Ascending aorta (tissue), 2 donors: ENCODE measurements at places on chromosomes 3 and 15.

DNA sequence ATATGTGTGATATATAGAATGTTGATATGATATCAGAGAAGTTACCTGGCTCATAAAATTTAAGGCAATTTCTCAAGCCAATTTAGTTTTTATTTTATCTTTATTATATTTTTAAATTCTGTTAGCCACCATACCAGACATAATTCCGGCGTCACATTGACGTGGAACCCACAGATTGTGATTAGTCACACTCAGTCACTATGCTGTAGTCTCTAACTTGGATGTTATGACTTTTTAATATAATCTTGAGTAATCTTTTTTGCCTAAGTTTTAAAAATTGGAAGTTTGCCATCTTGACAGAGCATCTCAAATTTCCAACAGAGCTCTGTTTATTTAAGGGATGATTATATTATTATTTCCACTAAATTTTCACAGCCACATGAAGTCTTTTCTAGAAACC is 9.7 kb upstream of the DCLK3 start:
- no peak for DNase-seq

DNA sequence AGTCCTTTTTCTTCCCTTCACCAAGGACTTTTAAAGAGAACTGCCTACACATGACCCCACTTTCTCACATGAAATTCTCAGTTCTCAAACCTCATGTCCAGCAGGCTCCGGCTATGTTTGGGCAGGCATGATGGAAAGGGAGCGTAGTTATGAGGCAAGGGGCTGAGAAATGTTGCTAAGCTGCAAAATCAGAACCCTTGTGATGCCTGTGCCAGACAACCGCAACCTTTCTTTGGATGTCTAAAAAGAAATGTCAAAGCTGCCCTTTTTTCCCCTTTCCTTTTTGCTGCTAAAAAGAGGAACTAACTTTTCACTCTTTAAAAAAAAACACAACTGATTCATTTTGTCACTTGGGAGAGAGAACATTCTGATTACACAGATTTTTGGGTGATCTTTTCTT is 19.2 kb downstream of the GNB4 start:
- DNase-seq, result no peak

DNA sequence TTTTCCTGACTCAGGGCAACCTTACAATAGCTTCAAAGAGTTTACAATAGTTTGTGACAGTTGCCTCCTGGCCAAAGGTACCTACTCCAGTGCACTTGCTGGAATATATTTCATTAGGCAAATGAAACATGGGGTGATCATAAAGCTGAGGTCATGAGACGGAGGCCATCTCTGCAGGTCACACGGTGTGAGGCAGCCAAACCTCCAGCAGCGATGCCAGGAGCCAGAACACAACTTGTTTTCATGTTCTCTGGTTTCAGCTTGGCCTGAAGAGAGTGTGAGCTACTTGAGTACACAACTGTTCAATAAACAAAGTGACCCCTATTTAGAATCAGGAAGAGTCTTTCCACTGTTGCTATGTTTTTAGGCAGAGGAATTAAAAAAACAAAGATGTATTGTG is 42.7 kb upstream of the PYGO1 start:
- DNase-seq, result no peak

DNA sequence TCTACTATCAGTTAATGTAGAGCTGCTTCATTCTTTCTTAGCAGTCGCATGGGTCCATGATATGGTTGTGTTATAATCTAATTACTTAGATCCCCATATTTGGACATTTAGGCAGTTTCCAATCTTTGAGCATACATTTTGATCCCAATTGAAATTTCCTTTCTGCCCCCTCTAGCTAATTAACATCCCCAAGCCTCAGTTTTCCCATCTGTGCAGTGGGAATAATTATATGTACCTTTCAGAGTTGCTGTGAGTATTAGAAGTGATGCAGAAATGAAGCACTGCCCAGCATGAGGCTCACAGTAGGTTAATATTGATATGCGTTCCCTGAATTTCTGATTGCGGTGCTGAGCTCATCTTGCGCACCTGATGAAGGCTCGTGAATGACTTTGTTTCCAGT is 21.8 kb downstream of the SPSB4 start:
- no peak for DNase-seq

DNA sequence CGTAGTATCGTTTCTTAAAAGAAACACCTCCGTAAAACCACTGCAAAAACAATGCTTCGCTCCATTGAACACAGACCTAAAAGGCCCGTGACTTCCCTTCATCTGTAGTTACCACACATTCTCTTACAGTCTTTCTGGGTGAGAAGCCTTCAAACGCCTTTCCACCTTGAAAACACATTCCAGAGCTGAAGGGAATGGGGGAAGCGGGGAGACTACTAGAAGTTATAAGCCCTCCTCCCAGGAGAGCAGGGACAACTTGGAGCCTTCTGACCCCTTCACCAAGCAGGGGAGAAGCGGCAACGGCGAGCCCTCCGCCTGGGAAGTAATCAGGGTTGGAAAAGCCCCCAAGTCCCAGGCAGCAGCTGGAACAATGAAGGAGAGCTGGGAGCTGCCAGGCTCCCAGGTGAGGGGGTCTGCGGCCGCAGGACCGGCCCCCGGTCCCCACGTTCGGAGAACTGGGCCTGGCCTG is 461 bp downstream of the SECISBP2L start:
- no peak for DNase-seq

- peak; percentile 5 for DNase-seq
Observed at GRCh38 chr15:25175033-25175788, 220.4 kb downstream of the SNRPN start.

GRCh38 chr3:139585820-139586219 is 46.3 kb upstream of the RBP1 start:
- no peak for DNase-seq

GRCh38 chr3:173943264-173943663 is 545.7 kb downstream of the NLGN1 start:
- no peak for DNase-seq

GRCh38 chr3:125386811-125387210 is 11.7 kb upstream of the ZNF148 start:
- DNase-seq, result no peak

GRCh38 chr3:28326458-28326926 is 22.0 kb upstream of the ZCWPW2 start:
- no peak for DNase-seq

DNA sequence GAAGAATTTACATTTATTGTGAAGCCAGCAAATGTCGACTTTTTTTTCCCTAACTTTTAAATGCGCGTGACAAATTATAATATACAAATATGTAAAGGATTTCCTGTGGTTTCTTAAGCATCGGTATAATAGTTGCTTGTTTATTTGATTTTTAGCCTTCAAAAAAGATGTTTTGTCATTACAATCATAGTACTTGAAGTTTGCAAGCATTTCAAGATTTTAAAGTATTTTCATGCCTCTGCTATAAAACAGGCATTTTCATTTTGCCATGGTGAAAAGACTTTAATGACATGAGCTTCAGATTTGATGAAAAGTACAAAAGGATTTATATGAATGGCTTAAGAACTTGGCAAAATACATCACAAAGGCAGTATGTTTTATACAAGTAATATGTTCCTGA is 9.4 kb upstream of the P2RY12 start:
- no peak for DNase-seq

GRCh38 chr3:186693843-186694242 is 23.3 kb upstream of the KNG1 start:
- no peak for DNase-seq

DNA sequence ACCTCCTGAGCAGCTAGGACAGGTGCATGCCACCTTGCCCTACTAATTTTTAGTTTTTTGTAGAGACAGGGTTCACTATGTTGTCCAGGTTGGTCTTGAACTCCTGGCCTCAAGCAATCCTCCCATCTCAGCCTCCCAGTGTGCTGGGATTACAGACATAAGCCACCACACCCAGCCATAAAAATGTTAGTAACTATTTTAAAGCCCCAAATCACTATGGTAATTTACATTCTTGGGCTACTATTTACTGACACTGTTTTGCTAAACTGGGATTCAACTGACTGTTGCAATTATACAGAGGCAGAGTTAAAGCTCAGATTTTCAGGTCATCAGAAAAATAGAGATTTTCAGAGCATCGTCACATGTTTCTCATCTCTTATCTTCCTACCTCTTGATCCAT is 258.6 kb downstream of the FEZF2 start:
- DNase-seq, result no peak

GRCh38 chr3:190224863-190225692 is 97.2 kb downstream of the CLDN1 start:
- DNase-seq, result no peak

- no peak for DNase-seq
Observed at GRCh38 chr3:22939349-22939748, 263.8 kb upstream of the UBE2E2 start.

- DNase-seq, result no peak
Observed at GRCh38 chr3:166279636-166280035, 442.4 kb upstream of the BCHE start.

DNA sequence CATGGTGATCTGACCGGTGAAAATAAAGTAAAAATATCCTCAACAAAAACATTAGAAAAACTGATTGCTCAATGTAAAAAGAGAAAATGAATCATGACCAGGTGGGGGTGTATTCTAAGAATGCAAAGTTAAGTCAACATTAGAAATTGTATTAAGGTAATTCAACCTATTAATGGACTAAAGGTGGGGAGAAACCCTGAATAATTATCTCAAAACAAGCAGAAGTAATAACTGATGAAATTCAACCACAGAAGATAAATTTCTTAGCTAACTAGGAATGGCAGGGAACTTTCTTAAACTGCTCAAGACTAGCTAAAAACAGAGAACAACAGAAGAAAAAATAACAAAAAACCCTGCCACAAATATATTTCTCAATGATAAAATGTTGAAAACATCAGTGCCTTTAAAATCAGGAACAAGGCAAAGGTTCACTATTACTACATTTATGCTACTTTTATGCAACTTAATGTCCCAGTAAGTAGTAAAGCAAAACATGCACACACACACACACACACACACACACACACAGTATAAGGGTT is 204.4 kb upstream of the THBS1 start:
- DNase-seq, result no peak

DNA sequence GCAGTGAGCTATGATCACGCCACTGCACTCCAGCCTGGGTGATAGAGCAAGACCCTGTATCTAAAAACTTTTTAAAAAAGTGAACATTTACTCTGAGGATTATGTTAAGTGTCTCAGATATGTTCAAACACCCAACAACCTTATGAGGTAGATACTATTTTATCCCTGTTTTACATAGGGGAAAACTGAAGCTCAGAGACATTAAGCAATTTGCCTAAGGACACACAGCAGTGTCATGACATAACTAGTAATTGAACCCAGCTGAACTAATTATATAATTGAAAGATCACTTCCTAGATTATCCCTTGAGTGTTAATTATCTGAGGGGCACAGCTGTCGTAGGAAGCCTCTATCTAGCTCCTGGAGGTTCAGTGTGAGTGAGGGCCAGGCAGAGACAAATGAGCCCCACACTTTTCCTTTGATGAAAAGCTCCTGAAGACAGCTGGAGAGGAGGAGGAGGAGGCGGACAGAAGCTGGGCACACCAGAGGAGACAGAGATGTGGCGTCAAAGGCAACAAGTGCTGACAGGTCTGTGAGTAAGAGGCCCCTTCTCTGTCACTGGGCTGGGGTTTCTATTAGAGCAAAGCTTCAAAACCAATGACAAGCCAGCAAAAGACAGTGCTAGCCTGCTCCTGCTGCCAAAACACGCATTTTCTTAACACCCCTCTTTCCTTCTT is 20.5 kb downstream of the TRH start:
- DNase-seq, result no peak

- DNase-seq, result no peak
Observed at GRCh38 chr15:65399997-65400396, 22.2 kb upstream of the IGDCC3 start.

GRCh38 chr15:92163641-92164040 is 230.0 kb upstream of the ST8SIA2 start:
- DNase-seq, result no peak

GRCh38 chr3:139127101-139127500 is 82.4 kb upstream of the PRR23C start:
- no peak for DNase-seq

GRCh38 chr3:129573493-129573892 is 30.5 kb downstream of the H1-8 start:
- no peak for DNase-seq

DNA sequence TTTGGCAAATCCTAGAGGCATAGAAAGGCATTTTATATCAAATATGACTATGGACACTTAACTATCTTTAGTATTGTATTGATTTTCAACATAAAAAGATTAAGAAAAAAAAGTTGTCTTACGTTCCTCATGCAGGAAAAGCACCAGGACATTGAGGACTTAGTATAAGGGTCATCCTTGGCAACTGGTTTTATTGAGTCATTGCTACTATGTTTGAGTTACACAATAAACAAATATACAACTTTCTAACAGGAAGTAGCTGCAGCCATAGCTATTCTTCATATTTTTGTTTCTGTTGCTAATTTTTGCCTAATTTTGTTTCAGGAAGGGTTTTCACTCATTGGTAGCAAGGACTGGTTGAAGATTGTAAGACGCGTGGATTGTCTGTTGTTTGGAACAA is 93.0 kb downstream of the NPTN start:
- no peak for DNase-seq

DNA sequence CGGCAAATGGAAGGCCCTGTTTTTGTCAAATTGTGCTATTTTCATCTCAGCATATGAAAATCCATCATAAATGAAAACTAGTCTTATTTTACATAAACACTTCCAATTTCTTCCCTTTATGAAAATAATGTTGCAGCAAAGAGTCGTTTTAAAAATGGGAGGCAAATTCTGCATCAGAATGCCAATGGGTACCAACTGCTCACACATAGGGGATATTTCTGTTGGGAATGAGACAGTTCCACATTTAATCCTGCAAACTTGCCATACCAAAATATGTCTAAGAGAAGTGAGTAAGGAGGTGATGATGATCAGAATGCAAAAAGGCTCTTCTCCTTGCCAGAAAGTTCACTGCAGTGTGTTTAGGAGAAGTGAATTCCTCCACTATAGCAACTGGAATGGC is 391.7 kb downstream of the CACNA2D3 start:
- no peak for DNase-seq

GRCh38 chr15:95152741-95153140 is 921.4 kb downstream of the MCTP2 start:
- DNase-seq, result no peak

- DNase-seq, result no peak
Observed at GRCh38 chr3:147391781-147392624, 14.3 kb downstream of the ZIC4 start.

GRCh38 chr3:183061391-183062172 is 37.7 kb downstream of the MCCC1 start:
- no peak for DNase-seq

DNA sequence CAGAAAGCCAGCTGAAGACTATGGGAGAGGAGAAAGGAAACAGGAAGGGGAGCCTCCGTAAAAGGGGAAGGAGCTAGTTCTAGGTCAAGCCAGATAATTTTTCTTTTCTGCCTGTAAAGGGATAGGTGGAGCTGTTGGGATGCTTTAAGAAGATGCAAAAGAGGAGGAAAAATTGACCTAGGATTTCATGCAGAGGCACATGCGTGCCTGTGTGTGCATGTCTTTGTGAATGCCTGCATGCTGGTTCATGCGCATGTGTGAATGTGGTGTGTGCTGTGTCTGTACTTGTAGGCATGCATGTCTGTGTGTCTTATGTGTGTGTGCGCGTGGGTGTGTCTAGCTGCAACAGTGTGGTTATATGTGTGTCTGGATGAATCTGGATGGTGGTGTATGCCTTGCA is 27.3 kb downstream of the CCDC33 start:
- no peak for DNase-seq
